ENCODE measurements at places on chromosomes 4 and X.

DNA sequence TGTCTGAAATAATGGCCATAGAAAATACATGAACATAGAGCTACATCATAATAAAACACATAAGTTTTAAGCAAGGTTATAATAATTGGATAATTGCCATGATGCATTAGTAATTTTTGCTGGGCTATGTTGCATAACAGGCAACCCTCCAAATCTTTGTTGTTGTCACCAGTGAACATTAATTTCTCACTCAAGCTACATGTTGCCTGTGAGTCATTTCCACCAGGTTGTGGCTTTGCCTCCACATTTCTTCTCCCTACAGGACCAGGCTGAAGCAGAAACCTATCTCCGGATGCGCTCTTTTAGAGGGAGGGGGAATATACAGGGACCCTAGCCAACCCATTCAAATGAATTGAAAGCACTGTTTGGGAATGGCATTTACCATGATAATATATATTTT is 347.7 kb downstream of the GABRG1 start:
- no peak for DNase-seq

DNA sequence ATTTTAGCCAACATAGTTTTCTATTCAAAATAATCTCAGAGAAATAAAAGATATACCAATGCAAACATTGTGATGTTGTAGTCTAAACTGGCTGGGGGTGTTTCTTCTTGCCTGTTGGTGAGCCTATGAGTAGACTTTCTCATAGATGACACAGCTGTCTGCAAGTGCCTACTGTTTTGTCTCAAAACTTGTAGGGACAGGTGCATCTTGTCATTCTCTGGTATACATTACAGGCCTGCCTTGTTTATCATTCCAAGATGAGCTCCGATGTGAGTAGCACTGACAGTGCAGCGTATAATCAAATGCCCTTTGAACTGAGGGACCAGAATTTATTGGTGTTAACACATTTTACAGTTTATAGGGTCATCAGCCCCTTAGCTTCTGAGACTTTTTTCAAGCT is 353.8 kb downstream of the PRDM5 start:
- DNase-seq: no peak

DNA sequence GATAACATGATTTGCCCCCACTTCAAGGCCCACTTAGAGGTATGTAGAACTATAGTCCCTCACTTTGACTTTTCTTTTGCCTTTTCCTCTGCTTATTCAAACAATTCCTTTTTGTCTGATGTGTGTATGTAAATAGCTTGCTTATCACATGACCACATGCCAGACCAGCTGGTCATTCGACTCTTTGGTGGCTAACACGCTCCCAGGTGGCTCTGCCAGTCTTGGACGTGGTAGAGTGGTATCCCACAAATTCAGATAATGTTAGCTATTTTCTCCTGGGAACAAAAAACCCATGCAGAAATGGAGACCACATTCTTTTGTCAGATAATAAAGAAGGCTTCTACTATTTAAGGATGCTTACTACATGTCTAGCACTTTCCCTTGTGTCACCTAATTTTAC is 47.9 kb downstream of the ARHGAP24 start:
- DNase-seq: no peak

DNA sequence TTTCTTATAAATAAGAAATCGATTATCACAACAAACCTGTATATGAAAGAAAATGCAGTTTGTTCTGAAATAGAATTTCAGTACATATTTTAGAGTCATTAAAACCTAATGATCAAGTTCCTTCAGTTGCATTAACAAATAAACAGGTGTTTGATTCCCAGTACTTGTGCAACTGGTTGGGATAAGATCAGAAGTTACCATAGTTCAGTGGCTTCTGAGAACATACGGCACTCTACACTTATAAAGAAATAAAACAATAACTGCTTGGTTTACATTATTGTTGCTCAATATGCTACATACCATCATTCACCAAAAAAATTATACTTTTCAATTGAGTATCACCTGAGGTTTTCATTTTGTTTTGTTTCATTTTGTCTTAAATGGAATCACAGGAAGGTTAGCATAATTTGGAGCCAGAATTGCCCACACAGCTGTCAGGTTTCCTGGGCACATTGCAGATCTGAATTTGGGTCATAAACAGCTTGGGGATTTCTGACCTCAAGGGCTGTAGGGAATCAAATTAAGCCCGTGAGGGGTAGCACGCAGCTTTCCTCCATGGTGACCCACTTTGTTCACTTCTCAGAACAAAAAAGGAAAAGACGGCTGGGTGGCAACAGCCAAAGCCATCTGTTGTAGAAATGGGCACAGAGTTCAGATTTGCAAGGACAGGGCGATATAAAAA is 14.9 kb upstream of the CCNG2 start:
- no peak for DNase-seq

DNA sequence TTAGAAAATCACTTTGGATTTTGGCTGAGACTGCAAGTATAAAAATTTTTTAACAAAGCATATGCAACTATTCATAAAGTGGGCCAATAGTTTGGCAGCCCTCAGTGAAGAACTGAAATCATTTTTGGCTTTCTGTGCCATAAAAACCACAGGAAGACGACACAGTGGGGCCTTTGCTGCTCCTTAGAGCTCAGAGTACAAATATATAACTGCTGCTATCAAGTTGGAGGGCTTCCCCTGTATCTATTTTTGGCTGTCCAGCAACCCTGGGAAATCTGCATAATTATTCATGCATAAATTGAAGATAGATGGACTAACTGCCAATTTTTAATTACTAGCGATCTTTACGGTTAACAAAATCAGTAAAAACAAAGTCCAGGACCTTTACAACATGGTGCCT is 51.5 kb upstream of the FTHL17 start:
- DNase-seq: no peak

DNA sequence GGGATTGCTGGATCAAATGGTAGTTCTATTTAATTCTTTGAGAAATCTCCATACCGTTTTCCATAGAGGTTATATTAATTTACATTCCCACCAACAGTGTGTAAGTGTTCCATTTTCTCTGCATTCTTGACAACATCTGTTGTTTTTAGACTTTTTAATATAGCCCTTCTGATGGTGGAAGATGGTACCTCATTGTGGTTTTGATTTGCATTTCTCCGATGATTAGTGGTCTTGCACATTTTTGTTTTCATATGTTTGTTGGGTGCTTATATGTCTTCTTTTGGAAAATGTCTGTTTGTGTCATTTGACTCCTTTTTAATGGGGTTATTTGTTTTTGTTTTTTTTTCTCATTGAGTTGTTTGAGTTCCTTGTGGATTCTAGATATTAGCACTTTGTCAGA is 75.3 kb upstream of the PUDP start:
- no peak for DNase-seq

Measured in GF-D8 (cell line).